ENCODE measurements at places on chromosomes 4 and X. TPM values are rescaled to one million over a fixed set of nuclear protein-coding genes. Genes with fewer than 3 reads are reported as not detected.

- no peak within 1 kb of the TSS for H3K27ac ChIP-seq
- no peak within 1 kb of the TSS for H3K4me3 ChIP-seq
- H3K4me1 ChIP-seq, result no peaks in the 10 kb centered on the region
- peaks cover 77% of the 10 kb centered on the region for H3K27me3 ChIP-seq
Measured at GRCh38 chrX:140504371-140505324, at the start of gene SOX3. TSS of gene SOX3 (minus strand) at chrX:140505069. CDS start at chrX:140505060, 9 bp downstream.

DNA sequence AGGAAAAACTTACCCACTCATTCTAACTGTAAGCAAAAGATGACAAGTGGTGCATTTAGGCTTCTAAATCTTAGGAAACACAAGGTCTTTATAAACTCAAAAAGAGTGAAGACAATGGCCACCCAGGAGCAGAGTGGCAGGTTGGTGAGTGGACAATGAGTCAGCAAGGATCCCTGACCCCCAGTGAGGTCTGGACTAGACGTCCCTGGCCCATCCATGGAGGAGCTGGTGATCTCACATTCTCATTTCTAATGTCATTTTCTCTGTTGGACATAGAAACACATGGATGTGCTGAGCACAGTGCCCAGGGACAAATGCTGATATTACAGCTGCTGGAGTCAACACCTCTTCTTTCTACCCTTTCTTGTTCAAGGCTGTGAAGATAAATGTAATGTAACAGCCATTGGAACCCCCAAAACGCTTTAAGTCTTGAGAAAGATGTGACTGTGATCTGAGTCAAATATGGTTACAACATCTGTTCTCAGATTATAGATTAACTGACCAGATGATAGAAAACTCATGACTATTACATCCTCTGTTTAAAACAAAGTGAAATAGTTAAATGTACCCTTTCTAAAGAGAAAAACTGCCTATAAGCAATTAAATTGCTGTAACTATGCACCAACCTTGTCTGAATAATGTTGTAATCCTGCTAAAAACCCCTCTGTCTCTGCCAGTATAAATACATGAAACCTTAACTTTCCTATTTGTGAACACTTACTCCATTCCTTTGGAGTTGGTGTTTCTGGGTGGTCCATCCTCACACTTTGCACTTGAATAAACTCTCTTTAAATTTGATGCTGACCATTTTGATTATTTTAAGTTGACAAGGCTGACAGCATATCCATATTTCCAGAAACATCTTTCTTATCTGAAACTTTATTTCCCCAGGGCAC, 92.7 kb downstream of the USP46 start:
- no peak overlapping the region for H3K27ac ChIP-seq
- DNase-seq, result peak; percentile 14
- peaks cover 1% of the 10 kb centered on the region for H3K4me1 ChIP-seq
- H3K4me3 ChIP-seq, result no peak overlapping the region
- H3K27me3 ChIP-seq, result no peaks in the 10 kb centered on the region
- no peaks in the 10 kb centered on the region for H3K36me3 ChIP-seq

GRCh38 chr4:107793996-107794395, 30.7 kb upstream of the SGMS2 start:
- H3K27me3 ChIP-seq, result no peaks in the 10 kb centered on the region
- H3K27ac ChIP-seq, result no peak overlapping the region

DNA sequence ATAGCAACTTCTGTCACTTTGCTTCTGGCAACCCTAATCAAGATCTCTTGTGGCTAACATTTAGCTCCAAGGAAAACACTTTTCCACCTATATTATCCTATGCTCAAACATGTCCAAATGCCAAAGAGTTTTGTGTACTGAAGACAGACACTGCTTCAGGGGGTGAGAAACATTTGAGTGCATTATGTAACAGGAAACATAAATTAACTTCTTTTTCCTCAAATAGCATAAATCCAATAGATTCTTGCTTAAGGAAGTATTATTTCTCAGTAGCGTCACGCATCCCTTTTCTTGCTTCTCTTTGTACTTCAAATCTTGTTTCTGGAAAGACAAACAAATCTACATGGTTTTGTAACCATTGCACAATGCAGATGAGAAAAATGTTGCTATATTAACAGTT, 839.1 kb downstream of the GLUD2 start:
- no peaks in the 10 kb centered on the region for H3K27me3 ChIP-seq
- H3K27ac ChIP-seq, result no peak overlapping the region
- H3K4me3 ChIP-seq, result no peak overlapping the region
- no peak for DNase-seq
- no peaks in the 10 kb centered on the region for H3K4me1 ChIP-seq

DNA sequence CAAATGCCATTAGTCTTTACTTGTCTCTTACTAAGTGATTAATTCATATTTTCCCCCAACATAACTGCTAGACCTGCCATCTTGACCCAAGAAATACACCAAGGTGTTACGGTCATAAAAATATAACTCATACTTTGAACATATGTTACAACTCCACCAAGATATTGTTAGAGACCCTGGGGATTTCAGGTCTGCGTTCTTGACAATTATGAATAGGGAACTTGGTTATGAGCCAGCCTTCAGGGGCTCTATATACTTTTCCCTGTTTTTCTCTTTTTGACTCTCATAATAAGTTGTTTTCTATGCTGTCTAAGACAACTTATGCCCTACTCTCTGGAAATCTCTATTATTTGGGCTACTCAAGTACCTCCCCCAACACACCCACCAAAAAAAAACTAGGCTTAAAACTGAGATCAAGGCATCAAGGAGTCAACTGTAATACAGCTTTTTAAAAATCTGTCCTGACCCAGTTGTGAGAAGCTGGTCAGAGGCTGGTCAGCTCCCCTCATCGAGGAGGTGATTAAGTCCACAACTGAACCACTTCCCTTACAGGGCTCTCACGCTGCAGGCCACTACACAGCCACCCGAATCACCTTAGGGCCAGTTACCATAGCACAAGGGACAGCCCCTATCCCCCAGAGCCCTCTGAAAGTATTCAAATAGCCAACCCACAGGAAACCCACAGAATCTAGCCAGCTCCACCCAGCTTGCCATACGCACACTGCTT, 10.5 kb upstream of the TLR3 start:
- H3K27ac ChIP-seq, result no peak overlapping the region
- H3K27me3 ChIP-seq, result no peaks in the 10 kb centered on the region

Gene NDNF
- 22.3 TPM for polyA plus RNA-seq

Gene SCD5
- polyA plus RNA-seq, result 5.0 TPM

Gene NAP1L3
- polyA plus RNA-seq, result 0.63 TPM

GRCh38 chr4:100504086-100504874, 13.5 kb downstream of the EMCN start:
- no peaks in the 10 kb centered on the region for H3K27me3 ChIP-seq
- no peaks in the 10 kb centered on the region for H3K36me3 ChIP-seq

Gene CLNK
- 0.14 TPM for polyA plus RNA-seq

DNA sequence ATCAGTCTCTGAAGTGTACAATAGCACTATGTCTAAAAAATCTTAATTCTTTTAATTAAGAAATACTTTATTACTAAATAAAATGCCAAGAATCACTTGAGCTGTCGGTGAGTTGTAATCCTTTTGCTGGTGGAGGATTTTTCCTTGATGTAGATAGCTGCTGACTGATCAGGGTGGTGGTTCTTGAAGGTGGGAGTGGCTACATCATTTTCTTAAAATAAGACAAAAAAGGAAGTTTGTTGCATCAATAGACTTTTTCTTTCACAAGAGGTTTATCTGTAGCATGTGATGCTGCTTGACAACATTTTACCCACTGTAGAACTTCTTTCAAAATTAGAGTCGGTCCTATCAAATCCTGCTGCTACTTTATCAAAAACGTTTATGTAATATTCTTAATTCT, 68.8 kb upstream of the ZC4H2 start:
- DNase-seq, result no peak
- H3K27me3 ChIP-seq, result no peaks in the 10 kb centered on the region
- no peak overlapping the region for H3K27ac ChIP-seq

- no peak overlapping the region for H3K4me3 ChIP-seq
- no peaks in the 10 kb centered on the region for H3K27me3 ChIP-seq
- no peak overlapping the region for H3K27ac ChIP-seq
Measured at GRCh38 chr4:143253166-143253565, 68.4 kb downstream of the USP38 start.

DNA sequence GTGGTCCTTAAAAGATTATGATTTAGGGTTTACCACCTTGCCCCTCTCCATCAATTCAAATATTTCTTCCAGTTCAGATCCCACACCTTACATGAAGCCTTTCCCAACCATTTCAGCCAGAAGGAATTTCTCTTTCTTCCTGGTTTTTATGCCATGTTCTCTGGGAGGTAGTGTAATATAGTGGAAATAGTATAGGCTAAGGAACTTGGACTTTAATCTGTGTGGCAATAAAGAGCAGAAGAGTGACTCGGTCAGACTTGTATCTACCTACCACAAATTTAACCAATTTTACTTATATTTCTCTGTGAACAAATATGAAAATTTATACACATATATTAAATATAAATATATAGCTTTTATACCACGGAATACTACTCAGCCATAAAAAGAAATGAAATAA, 18.4 kb upstream of the CISD2 start:
- H3K36me3 ChIP-seq, result no peaks in the 10 kb centered on the region
- H3K27me3 ChIP-seq, result no peaks in the 10 kb centered on the region
- H3K4me3 ChIP-seq, result no peak overlapping the region

DNA sequence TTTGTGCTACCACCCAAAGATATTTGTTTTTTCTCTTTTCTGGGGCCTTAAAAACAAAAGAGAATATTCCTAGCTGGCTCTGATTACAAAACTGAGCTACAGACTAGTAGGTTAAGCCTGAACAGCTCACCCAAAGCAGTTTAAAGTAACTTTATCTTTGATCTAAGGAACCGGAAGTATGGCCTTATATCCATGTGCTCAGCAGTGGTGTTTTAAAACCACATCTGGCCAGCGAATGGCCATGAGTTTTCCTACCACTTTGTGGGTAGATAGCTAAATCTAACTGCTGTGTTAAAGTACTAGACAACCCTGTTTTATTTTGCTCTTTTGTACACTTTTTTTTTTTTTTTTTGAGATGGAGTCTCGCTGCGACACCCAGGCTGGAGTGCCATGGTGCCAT, 24.6 kb downstream of the ADGRG4 start:
- H3K4me1 ChIP-seq, result no peaks in the 10 kb centered on the region
- no peaks in the 10 kb centered on the region for H3K36me3 ChIP-seq
- DNase-seq, result no peak
- peaks cover 4% of the 10 kb centered on the region for H3K27me3 ChIP-seq
- H3K27ac ChIP-seq, result no peak overlapping the region

Gene SNCA
- polyA plus RNA-seq, result 12.5 TPM

- H3K27me3 ChIP-seq, result peaks cover 3% of the 10 kb centered on the region
- H3K4me3 ChIP-seq, result no peak overlapping the region
- peak; percentile 71 for DNase-seq
- H3K36me3 ChIP-seq, result no peaks in the 10 kb centered on the region
Measured at GRCh38 chrX:49309401-49309981, 6.0 kb downstream of the GAGE10 start.

- H3K27ac ChIP-seq, result no peak overlapping the region
- H3K27me3 ChIP-seq, result peaks cover 22% of the 10 kb centered on the region
- DNase-seq, result no peak
- no peaks in the 10 kb centered on the region for H3K4me1 ChIP-seq
- no peak overlapping the region for H3K4me3 ChIP-seq
Measured at GRCh38 chrX:109696146-109696740, 36.8 kb downstream of the ACSL4 start.

Gene HHIP
- polyA plus RNA-seq, result 116 TPM

- no peak overlapping the region for H3K27ac ChIP-seq
- H3K4me1 ChIP-seq, result no peaks in the 10 kb centered on the region
- H3K27me3 ChIP-seq, result no peaks in the 10 kb centered on the region
- H3K36me3 ChIP-seq, result no peaks in the 10 kb centered on the region
- DNase-seq, result no peak
Measured at GRCh38 chr4:125131891-125132680, 182.7 kb upstream of the FAT4 start.

DNA sequence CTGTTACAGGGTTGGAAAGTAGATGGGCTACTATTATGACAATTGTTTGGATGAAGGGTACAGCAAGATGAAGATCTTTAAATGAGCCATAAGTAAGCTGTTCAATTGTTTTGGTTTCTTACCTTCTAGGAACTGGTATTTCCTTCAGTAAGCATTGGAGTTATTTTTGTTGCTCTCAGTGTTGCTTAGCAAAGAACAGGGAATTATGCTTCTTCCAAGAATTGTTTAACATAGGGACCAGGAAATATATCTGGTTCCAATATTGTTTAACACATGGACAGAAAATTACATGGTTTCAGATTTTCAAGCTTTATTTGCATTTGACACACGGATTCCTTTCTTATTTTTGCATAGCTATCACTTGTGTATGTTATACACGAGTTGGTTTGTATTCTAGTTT, 1999.0 kb downstream of the ARAP2 start:
- H3K4me3 ChIP-seq, result no peak overlapping the region
- DNase-seq, result no peak
- no peaks in the 10 kb centered on the region for H3K4me1 ChIP-seq
- H3K27ac ChIP-seq, result no peak overlapping the region

Gene RPS6KA6
- 0.61 TPM for polyA plus RNA-seq

Gene DUSP9
- 0.17 TPM for polyA plus RNA-seq

Gene CRMP1
- polyA plus RNA-seq, result 6.6 TPM

Gene CT45A10
- polyA plus RNA-seq, result not detected

Gene PNMA3
- 0.28 TPM for polyA plus RNA-seq

Gene UXT
- 142 TPM for polyA plus RNA-seq

Data from lung (tissue), 17 donors.